ENCODE measurements at places on chromosomes 11 and 22.

DNA sequence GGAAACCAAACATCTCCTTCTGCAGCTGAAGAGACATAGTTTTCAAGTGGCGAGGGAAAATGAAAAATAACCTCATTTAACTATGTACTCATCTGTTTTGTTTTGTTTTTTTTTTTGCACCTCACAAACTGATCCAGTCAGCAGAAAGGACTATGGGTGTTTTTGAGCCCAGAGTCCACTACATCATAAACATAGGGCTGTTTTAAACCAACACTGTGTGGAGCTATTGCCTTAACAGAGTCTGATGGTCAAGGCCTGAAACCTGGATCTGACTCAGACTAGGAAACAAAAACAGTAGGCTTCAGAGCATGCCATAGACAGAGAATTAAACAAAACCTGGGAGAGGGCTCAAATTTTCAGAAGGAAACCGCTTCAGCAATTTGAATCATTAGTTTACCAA lies 99.3 kb upstream of the FSHB start:
- DNase-seq: no peak

DNA sequence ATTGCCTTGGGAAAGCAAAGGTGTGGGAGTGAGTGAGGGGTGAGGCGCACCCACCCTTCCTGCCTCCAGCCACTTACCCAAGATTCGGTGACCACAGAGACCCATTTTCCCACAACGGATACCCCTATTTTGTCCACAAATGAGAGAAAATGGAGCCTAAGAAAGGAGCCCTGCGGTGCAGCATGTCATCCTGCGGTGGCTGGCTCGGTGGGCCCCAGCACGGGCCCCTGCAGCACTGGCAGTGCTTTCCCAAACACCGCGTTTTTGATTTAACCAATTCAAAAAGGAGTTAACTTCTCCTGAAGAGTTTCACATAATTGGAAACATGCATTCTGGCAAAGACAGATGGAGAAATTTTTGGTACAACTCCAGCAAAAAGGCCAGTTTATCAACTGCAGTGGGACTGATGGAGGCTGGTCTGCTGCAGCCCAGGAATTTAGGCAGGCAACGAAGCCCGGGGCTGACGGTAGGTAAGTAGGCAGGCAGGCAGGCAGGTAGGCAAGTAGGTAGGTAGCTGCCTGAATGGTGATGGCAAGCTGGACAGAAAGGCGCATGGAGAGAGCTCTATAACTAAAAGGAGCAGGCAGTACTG lies 84.2 kb downstream of the FDX1 start:
- DNase-seq: no peak

- no peak for DNase-seq
Measured at GRCh38 chr11:61362542-61362875, 335 bp downstream of the TMEM138 start.

GRCh38 chr11:58562375-58562800 lies 13.3 kb downstream of the LPXN start:
- no peak for DNase-seq

GRCh38 chr11:61613051-61613450 lies 32.2 kb upstream of the SYT7 start:
- DNase-seq: no peak

GRCh38 chr22:22196833-22197477 lies 47.6 kb upstream of the VPREB1 start:
- DNase-seq: no peak

DNA sequence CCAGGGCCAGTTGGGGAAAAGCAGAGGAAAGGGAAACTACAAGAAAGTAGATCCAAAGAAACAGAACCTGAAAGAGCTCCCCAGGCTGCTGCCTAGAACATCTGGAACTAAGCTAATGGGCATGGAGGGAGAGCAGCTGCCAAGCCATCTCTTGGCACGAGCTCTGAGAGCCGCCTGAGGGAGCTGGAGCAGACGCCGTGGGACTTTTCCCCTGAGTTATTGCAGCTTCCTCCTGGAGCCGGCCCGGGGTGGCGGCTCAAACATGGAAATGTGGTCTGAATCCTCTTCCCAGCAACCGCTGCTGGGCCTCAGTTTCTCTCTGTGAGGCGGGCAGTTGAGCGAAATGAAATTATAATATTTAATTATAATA lies 41.8 kb downstream of the LIF start:
- no peak for DNase-seq

DNA sequence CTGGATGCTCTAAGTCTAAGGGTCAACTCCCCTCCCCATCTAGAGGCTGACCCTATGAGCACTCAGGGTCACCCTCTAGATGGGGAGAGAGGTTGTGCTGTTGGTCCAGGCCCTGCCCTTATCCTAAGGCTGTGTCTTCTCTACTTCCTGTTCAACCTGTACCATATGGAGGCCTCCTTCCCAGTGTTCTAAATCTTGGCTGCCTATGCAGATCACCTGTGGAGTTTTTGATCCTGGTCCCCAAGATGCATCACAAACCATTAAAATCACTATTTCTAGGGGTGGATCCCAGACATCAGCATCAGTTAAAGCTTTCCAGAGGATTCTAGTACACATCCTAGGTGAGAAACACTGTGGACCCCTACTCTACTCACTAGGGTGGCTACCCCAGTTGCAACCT lies 26.2 kb downstream of the LARGE1 start:
- DNase-seq: no peak

DNA sequence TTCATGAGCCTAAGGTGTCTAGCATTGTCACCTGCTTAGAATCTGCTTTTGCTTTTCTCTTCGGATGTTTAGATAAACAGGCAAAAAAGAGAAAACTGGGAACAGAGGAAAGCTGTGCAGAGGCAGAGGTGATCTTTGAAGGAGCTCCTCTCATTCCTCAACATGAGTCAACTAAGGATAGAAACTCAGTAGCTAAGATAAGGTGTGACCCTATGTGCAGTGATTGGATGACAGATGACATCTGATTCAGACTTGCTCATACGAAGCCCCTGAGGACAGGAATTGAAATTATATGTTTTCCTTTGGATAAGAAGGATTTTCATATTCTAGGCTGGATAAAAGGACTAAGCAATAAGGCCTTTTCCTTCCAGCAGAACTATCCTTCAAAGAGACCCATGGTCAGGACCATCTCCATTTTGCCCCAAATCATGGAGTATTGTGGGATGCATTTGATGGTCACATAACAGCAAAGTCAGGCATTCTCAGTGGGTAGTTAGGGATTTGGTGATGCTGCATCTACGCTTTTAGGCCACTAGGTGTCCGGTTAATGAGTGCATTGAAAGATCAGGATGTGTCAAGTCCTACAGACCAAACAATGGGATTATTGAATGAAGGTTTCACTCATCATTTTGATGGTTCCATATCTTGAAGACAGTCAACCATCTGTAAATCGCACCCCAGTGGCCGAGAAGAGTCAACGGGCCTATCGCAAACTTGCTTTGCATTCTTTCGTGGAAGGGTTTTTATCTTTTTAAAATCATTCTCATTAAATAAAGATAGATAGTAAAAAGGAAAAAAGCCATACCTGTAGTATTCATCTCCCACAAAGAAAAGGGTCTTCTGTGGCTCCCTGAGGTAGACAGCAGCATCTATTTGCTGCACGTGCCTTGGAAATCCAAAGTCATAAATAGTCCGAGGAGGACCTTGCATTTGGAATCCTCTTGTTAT lies 32.2 kb downstream of the MMP20 start:
- DNase-seq: peak; percentile 19

- DNase-seq: peak; percentile 61
Measured at GRCh38 chr11:64027651-64028397, 7.9 kb upstream of the FLRT1 start.

- DNase-seq: no peak
Measured at GRCh38 chr11:43797337-43797736, 83.3 kb upstream of the ALKBH3 start.

GRCh38 chr11:75150879-75151278 lies at the start of gene SLCO2B1:
Gene SLCO2B1, plus strand, starts transcription at chr11:75151107. Its CDS starts 275 bp downstream, at chr11:75151382.
- DNase-seq: no peak

- DNase-seq: no peak
Measured at GRCh38 chr22:33116841-33117547, 58.8 kb upstream of the SYN3 start.

DNA sequence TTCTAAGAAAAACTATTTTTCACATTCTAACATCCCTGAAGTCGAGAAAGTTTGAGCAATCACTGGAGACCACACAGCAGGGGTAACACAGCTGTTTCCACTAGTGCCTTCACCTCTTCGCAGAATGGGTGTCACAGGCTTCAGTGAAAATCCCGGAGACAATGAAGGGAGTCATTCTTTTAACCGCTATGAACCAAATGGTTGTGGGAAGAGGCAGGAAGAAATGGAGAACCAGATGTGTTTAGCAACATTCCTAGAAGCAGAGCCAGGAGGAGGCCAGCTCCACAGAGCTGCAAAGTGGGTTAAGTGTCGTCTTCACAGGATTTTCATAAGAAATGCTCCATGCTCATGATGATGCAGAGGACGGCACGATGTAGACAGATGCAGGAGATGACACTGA lies 221.1 kb downstream of the LARGE1 start:
- DNase-seq: no peak

- peak; percentile 47 for DNase-seq
Measured at GRCh38 chr22:38733329-38733723, 22.5 kb downstream of the SUN2 start.

- DNase-seq: no peak
Measured at GRCh38 chr11:124752471-124753102, 532 bp upstream of the VSIG2 start.

- DNase-seq: no peak
Measured at GRCh38 chr11:87832211-87832610, 343.0 kb downstream of the RAB38 start.

- DNase-seq: no peak
Measured at GRCh38 chr11:78748918-78749690, 174.4 kb upstream of the NARS2 start.

GRCh38 chr11:14835496-14836492 lies 56.2 kb downstream of the CYP2R1 start:
- DNase-seq: no peak

- no peak for DNase-seq
Measured at GRCh38 chr11:112118176-112118575, 31.5 kb downstream of the SDHD start.

GRCh38 chr11:19164230-19164855 lies 37.4 kb downstream of the CSRP3 start:
- DNase-seq: no peak

DNA sequence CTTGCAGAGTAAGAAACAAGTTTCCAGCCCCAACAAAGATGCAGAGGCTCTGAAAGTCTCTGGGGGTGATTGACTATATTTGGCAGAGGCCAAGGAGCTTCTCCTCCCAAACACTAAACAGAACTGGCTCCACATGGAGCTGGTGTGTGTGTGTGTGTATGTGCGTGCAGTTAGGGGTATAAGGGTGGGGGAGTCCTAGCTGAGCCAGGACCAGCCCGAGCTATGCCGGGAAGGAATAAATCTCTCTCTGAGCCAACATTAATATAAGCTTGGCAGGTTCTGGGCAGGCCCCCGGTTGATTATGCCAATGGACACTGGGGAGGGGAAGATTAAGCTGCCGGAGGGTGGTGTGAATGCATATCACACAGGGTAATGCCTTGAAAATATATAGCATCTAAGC lies 324.2 kb downstream of the MIAT start:
- no peak for DNase-seq

DNA sequence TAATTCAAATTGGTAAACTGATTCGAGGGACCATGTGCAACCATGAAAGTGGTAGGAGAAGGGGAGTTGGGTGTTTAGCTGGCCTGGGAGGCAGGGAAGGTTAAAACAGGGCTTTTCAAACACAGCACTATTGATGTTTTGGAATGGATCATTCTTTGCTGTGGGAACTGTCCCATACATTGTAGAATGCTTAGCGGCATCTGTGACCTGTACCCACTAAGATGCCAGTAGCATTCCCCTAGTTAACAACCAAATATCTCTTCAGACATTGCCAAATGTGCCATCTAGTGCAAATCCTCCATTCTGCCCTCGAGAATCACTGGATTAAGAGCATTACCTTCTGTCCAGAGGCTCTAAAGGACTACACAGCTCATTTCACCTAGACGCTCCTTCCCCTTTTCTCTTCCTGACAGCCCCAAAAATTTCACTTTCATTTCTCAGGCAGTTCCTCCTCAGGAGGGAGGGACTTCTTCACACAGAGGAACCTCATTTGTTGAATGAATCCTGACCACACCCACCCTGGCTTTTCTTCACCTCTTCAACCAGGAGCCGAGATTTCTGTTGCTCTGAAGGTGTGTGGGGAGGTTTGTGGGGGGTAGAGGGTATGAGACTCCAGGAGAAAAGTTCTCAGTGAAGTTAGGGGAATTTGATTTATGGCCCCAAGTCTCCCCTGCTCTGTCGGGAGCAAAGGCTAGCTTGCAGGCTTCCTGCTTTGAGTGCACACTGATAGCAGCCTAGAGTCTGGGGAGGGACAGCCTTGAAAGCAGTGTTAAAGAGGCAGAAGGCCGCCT lies at the start of gene TRIM34:
Gene TRIM34 (plus strand): TSS at position 513 of the 791 bp plus-strand sequence. CDS start 7,331 bp downstream, outside the sequence.
- peak; percentile 92 for DNase-seq

GRCh38 chr11:130813638-130814037 lies 102.6 kb downstream of the SNX19 start:
- no peak for DNase-seq

DNA sequence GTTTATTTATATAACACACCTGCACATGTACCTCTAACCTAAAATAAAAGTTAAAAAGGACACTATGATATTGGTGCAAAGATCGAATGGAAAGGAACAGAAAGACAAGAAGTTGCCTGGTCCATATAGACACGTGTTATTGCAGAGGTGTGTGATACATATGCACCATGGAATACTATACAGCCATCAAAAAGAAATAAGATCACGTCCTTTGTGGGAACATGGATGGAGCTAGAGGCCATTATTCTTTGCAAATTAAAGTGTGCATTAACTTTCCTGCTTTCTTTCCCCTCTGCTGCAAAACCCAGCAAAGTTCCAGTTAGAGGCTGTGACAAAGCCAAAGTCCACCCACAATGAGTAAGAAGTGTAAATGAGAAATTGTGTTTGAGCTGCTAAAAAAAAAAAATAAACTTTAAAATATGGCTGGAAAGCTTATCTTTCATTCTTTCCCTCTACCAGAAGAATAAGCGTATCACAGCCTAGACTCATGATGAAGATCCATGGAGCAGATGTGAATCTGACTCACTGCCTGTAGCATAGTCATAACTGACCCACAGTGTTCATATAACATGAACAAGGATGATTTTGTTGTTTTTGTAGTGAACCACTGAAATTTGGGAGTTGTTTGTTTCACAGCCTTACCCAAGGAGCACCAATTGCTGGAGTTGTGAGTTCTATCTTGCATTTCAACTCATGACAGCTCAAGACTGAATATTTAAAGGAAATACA lies 9.6 kb downstream of the OR52K1 start:
- no peak for DNase-seq

DNA sequence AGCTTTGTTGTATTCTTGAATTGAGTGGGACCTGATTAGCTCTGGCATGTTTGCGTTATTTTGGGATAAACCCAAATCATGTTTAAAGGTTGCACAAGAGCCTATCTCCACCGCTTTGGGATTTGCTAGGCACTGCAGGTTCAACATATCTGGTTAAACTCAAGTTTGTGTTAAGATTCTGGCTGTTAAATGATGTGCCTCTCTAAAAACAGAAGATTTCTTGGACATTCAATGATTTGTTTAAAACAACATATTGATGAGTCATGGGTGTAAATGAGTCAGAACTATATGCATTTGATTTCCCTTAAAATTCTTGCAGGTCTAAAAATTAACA lies 67.4 kb downstream of the AMOTL1 start:
- DNase-seq: no peak

- no peak for DNase-seq
Measured at GRCh38 chr11:80626721-80627120, 1185.9 kb upstream of the TENM4 start.

GRCh38 chr11:27722953-27723344 lies 22.7 kb upstream of the BDNF start:
- DNase-seq: no peak

All from KBM-7 (cell line).